ENCODE measurements at places on chromosomes 5 and 9.

DNA sequence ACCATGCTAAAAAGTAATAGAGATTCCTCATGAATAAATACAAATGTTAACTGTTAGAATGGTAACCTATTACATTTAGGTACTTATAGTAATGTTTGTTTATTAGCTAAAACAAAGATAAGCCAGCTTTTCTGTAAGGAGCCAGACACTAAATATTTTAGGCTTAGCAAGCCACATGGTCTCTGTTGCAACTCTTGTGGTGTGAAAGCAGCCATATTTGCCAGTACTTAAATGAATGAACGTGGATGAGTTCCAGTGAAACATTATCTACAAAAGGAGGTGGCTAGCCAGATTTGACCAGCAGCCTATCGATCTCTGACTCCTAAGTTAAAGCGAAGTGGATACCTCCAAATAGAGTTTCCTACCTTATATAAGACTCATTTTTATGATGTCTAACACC, 331.6 kb downstream of the CDH12 start:
- no peak for DNase-seq

DNA sequence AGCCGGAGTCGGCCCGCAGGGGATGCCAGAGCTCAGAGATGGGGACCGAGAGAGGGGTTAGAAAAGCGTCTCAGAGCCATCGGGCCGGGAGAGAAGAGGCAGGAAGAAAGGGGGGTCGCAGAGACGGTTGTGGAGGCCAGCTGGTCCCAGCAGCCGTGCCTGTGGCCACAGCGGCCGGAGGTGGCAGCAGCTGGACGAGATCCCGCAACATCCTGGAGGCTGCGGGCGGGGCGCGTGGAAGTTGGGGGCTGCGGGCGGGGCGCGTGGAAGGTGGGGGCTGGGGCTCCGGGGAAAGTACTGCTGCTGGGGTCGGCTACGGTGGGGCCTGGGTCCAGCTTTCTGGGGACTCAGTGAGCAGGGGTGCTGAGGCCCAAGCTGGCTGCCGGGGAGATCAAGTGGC, 34.4 kb upstream of the EGFL7 start:
- no peak for DNase-seq

DNA sequence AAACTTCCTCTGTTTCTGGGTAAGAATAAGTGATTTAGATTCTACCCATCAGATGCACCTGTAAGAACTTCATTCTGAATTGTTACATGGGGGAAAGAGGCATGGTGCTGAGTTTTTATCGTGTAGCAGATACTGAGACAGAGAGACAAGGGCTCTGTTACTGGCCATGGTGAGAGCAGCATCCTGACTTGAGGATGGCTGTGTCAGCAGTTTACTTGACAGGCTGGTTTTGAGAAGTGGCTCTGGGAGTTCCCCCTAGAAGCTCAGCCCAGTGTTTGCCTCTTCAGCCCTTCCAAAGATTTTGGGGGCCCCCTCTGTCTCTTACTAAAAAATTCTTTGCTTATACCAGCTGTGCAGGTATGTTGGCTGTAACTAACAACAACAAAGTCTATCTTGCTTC, 510.5 kb downstream of the LRRC70 start:
- DNase-seq, result no peak

DNA sequence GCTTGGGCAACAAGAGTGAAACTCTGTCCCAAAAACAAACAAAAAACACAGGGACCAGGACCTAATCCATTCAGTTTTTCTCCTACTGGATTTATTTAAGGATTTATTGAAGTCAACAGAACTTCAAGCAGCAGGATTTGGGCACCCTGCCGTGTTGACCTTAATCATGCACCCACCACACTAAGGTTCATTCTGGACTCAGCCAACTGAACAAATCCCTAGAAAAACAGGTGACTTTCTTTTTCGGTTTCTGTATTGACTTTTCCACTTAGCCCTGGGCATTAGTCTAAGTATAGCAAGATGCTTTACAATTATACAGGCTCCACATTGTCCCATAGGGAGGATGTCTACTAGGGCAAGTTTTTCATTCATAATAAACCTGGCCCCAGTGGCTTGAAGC, 30.0 kb downstream of the ZNF131 start:
- DNase-seq, result no peak

- no peak for DNase-seq
These were observed 29.7 kb upstream of the CDK5RAP2 start for GRCh38 chr9:120609636-120610035.

DNA sequence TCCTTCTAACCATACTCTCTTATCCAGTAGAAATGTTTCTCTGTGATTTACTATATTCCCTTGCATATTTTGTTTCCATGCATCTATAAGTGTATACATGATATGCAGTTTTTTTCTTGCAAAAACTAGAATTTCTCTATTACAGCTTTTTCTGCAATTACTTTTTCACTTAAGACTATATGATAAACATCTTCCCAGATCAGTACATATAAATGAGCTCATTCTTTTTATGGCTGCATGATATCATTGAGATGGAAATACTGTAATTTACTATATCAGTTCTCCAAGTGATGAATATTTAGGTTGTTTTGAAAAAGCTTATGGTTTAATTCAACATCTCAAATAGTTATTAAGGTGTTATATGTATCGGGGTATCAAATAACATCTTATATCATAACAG, 18.1 kb upstream of the ZNF608 start:
- no peak for DNase-seq

DNA sequence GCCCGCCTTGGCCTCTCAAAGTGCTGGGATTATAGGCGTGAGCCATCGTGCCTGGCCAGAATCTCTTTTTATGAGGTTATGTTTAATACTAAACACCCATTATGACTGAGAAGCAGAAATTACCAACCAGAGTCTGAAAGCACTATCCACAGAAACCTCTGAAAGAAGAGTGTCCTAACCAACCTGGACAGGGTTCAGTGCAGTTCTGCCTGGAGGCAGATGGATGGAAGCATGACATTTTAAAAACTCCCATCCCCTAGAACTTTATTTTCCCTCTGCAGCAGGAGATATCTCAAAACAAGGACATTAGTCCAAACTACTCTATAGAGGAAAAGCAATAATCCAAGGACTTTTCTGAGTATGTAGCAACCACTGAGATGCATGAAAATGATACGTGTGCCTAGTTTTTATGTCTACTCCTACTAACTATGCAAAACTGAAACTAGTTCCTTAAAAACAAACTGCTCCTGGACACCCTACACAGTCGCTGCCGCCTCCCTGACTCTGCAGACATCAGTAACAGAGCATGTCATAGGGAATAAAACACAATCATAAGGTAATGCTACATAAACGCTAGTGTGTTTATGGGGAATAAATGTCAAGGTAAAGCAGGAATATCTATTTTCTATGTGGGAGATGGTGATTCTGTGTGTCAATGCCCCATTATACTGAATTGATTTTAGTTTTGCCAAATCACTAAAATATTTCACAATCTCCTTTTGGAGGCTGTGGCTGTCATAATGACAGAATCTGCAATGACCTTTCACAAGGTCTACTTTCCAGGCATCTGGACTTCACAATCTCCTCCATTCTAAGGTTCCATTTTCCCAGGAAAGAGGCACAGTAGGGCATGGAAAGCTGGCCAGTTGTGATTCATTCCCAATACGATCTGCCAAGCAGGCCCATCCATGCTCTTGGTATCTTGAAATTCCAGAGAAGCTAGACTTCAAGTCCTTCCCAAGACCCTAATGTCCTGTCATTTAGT, 122.8 kb downstream of the SIL1 start:
- DNase-seq, result no peak

DNA sequence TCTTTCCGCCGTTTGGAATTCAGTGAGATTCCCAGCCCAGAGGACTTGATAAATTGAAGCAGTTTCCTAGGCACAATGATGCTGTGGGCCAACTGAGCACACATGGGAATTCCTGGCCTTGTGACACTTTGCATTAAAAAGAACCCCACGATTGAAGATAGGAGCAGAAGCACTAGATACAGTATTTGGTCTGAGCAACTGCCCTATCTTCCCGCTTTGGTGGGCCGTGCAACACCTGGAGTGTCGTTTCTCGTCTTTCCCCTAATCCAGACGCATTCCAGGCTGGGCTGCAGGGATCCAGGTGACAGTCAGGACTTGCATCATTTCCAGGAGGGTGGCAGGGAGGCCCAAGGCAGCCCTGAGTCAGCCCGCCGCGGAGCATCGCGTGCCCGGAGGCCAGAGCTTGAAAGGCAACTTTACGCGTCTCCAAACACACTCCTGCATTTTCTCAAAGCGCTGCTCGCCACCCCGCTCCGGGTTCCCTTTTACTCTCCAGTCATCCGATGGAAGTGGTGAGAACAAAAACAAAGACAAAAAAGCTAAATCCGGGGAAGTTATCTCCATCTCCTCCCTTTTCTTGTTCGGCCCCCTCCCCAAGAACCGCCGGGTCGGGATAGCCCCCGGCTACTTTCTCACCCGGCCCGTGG, 753 bp upstream of the STC2 start:
- no peak for DNase-seq

GRCh38 chr9:18456624-18457237, 17.2 kb upstream of the ADAMTSL1 start:
- DNase-seq, result no peak

DNA sequence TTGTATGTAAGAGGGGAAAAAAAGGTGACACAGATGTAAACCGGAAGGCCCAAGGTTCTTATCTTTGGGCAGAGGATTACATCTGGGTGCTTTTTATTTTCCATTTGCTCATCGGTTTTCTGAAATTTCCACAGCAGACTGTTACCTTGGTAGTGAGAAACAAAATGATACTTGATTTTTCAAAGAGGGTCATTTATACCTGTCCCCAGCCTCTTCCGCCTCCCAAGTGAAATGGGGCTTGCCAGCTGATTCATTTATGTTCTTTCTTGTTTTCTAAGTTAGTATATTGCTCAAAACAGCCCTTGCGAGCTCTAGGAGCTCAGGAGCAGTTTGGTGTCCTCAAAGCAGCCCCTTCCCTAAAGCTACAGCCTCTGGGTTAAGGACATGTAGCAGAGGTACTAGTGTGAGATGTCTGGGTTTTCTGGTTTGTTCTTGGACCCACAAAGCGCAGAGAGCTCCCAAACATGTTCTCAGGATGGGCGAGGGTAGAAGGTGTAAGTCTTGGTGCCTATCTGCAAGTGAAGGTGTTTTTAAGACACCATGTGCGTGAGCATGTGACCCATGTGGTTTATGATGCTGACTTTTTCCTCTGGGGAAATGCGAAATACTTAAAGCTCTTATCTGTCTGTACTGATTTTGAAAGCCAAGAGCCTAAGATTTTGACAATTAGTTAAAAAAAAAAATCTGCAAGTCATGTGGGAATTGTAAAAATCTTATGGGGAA, 38.3 kb downstream of the DAPK1 start:
- no peak for DNase-seq

GRCh38 chr9:94057918-94058317, 26.3 kb upstream of the PTPDC1 start:
- DNase-seq, result no peak

- no peak for DNase-seq
These were observed 2.1 kb downstream of the C9orf153 start for GRCh38 chr9:86257391-86257790.

DNA sequence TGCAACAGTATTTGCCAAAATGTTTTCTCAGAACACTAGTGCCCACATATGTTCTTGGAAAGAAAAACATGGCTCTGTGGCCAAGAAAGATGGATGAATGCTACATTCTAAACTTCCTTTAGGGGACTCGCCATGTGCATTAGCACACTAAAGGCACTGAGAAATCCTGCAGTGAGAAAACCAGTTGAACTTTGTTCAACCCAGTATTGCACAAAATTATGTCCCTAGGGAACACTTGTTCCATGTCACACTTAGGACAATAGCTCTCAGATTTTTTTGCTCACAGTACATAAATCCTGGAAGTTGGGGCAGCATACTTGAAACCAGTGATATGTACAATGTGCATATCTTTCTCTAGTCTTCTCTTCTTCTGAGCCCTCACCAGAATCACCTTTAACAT, 96.6 kb downstream of the ADRB2 start:
- DNase-seq, result no peak

DNA sequence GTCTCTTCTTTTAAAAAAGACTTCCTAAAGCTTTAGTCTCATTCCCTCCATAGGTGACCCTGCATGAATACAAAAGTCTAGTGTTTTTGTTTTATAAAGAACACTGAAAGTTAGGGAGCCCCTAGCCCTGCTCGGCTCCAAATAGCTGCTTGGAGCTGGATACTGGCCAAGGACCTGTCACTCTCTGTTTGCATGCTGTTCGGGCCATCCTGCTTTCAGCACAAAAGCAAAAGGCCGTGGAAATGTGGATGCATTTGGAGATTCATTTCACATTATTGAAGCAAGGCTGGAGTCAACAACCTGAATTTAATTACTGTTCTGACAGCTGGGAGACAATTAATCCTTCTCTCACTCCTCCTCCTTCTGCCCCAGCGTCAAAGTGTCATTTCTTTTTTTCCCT, 151.7 kb upstream of the NMUR2 start:
- no peak for DNase-seq

GRCh38 chr9:3200331-3200774, 325.4 kb downstream of the RFX3 start:
- no peak for DNase-seq

DNA sequence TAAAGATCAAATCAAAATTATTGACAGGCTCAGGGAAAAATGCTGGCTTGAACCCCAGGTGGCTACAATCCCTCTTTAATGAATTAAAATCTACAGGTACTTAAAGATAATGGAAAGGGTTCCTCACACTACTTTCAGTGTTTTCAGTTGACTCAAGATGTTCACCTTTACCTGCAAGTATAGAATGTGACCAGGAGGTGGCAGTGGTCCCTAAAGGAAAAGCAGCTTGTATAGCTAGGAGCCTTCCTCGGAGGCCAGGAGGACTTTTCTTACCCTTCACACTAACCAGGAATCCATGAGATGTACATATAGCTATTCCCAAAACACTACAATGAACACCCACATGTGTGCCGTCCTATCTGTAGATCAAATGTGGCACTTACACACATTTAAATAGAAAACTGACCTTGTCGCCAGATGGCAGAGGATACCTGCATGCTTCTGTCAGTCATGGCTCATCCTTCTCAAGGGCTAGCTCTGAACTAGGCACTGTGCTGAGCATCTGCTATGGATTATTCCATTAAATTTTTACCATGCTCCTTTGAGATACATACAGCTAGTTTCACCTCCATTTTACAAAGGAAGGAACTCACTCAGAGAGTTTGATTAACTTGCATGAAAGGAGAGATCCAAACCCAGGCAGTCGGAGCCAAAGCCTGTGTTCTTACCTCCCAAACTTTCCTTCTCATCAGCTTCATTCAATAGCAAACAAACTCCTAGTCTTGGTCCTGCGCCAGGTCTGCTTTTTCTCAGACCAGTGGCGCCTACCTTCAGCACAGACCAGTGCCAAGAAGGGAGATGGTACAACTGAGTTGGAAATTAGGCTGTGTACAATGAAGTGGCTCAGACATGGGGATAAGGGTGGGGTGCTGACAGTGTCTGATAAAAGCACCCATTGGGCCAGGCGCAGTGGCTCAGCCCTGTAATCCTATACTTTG, 24.5 kb downstream of the C9orf152 start:
- peak; percentile 13 for DNase-seq
